ENCODE measurements at places on chromosomes 13 and 19.

DNA sequence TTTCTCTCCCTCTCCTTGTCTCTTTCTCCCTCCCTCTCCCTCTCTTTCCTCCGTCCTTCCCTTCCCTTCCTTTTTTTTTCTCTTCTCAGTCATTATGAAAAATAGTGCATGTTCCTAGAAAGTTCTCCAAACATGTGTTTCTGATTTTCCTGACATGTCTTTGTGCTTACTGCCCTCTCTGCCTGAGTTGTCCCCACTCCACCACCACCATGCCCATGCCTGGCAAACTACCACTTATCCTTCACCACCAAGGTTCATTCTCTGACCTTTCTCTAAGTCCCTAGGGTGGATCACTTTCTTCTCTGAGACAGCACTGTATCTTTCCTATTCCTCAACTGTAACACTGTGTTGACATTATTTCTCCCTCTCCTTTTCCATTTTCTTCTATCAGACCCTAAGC lies 98.2 kb downstream of the LACC1 start:
- H3K27me3 ChIP-seq = no peaks in the 10 kb centered on the region
- no peaks in the 10 kb centered on the region for H3K4me1 ChIP-seq
- no peak overlapping the region for H3K4me3 ChIP-seq
- H3K27ac ChIP-seq = no peak overlapping the region
- H3K36me3 ChIP-seq = no peaks in the 10 kb centered on the region

GRCh38 chr13:40375489-40376171 lies 290.8 kb downstream of the FOXO1 start:
- no peaks in the 10 kb centered on the region for H3K4me1 ChIP-seq
- no peak overlapping the region for H3K4me3 ChIP-seq
- no peak for DNase-seq
- no peaks in the 10 kb centered on the region for H3K27me3 ChIP-seq

- H3K4me3 ChIP-seq = no peak overlapping the region
- no peak for DNase-seq
- no peaks in the 10 kb centered on the region for H3K4me1 ChIP-seq
- H3K27ac ChIP-seq = no peak overlapping the region
- H3K27me3 ChIP-seq = no peaks in the 10 kb centered on the region
Observed at GRCh38 chr13:107035186-107035585, 467.2 kb upstream of the ARGLU1 start.

DNA sequence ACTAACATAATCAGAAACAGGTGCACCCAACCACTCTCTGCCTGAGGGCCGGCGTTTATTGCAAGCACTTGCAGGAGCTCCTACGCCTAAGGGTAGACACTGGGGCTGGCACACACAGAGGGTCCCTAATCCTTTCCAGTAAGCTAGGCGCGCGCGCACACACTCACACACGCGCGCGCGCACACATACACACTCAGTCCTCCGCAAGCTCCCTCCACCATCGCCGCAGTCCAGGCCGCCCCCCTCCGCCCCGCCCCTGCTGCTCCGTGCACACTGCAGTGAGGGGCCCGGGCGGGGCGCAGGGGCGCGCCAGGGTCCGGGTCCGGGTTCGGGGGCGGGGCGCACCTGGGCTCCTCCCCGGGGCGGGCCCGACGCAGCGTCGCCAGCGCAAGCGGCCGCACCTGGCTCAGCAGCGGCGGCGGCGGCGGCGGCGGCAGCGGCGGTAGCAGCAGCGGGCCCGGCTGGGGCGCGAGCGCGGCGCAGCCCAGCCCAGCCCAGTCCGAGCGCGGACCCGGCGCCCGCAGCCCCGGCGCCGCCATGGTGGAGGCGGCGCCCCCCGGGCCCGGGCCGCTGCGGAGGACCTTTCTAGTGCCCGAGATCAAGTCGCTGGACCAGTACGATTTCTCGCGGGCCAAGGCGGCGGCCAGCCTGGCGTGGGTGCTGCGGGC lies at the start of gene CAMSAP3:
CAMSAP3 (plus strand) TSS at position 398 of the 668 bp plus-strand sequence; CDS start at position 538, 140 bp downstream.
- no peaks in the 10 kb centered on the region for H3K4me1 ChIP-seq
- peak; percentile 71 for DNase-seq
- H3K27ac ChIP-seq = no peak within 1 kb of the TSS
- H3K4me3 ChIP-seq = peak within 1 kb of the TSS; percentile 78
- H3K27me3 ChIP-seq = no peaks in the 10 kb centered on the region
- H3K36me3 ChIP-seq = no peaks in the 10 kb centered on the region

DNA sequence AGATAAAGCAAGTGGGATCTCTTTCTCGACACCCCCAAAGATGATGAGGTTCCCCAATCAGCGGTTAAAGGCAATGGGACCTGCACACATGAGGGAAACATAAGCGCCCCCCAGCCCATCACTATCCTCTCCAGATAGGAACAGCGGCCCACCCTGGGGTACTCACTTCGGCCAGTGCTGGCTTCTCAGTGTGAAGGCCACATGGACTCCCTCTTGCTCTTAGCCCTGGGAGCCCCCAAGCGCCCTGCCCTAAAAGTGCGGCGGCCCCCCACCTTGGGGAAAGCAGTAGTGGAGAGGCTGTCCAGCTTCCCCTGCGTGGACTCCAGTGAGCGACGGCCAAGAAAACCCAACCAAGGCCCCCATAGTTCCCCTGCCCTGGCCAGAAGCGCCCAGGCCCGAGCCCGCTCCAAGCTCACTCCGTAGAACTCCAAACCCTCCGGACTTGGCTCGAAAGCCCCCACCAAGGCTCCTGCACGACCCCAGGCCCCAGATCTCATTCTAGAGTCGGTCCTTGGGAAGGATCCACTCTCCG lies 1.0 kb downstream of the CACNA1A start:
- H3K4me1 ChIP-seq = peaks cover 7% of the 10 kb centered on the region
- DNase-seq = no peak
- H3K27me3 ChIP-seq = peaks cover 15% of the 10 kb centered on the region
- no peak overlapping the region for H3K4me3 ChIP-seq

DNA sequence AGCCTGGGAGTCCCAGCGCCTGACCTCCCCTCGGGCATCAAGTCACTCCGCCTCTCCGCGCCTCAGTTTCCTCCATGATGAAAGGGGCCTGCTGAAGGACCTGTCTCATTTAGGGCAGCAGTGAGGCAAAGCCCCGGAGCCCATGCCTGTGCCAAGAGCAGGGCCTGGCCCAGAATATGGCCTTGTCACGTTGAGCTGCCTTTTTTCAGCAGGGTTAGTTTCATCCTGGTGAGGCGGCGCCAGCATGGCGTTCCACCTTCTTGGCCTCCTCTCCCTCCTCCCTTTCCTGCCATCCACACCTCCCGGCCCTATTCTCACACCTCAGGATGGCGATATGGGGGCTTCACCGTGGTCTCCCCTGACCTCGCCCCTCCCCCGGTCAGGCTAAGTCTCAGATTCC lies 30.2 kb downstream of the PAK4 start:
- H3K4me3 ChIP-seq = no peak overlapping the region
- no peaks in the 10 kb centered on the region for H3K27me3 ChIP-seq
- no peak for DNase-seq
- no peak overlapping the region for H3K27ac ChIP-seq
- no peaks in the 10 kb centered on the region for H3K36me3 ChIP-seq
- H3K4me1 ChIP-seq = no peaks in the 10 kb centered on the region

Measured in Peyer's patch (tissue), 4 donors.